CD14-positive monocyte (primary cell): ENCODE measurements at places on chromosomes 3 and 15. TPM values are rescaled to one million over a fixed set of nuclear protein-coding genes. Genes with fewer than 3 reads are reported as not detected.

Gene GALNT15
- polyA plus RNA-seq = not detected in 2 replicates

GRCh38 chr3:20008646-20009045, 3.4 kb downstream of the PP2D1 start:
- DNase-seq = no peak

- no peak for DNase-seq
Observed at GRCh38 chr3:155387571-155387970, 94.1 kb upstream of the STRIT1 start.

- DNase-seq = no peak
Observed at GRCh38 chr3:137084586-137084985, 126.8 kb downstream of the IL20RB start.

Gene THBS1
- 0.52 TPM for polyA plus RNA-seq

- no peak for DNase-seq
Observed at GRCh38 chr3:57451150-57451846, 92.8 kb downstream of the DNAH12 start.

GRCh38 chr3:1079662-1080061, 13.2 kb upstream of the CNTN6 start:
- no peak for DNase-seq

- no peak for DNase-seq
Observed at GRCh38 chr3:123092243-123092642, 25.4 kb downstream of the PDIA5 start.
